ENCODE measurements at places on chromosomes 2 and 18.

GRCh38 chr18:27763936-27764335 lies 413.0 kb downstream of the CDH2 start:
- no peaks in the 10 kb centered on the region for H3K36me3 ChIP-seq
- H3K27me3 ChIP-seq = no peaks in the 10 kb centered on the region
- H3K27ac ChIP-seq = no peak overlapping the region

DNA sequence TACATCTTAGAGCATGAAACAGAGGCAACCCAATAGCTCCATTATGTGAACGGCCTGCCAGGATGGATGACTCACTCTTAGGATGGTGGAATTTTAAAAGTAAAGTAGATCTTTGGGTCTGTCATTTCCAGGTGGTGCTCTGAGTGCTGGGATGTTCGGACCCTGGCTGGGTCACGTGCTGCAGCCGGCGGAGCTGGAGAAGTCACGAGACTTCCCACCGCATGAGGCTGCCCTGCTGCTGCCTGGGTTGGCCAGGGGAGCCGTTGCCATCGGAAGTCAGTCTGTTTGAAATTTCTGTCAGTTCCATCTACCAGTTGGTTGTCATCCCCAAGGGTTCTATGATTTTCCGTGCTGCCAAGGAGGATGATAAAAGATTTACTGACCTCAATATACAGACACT lies 93.3 kb upstream of the ALKAL2 start:
- peaks cover 8% of the 10 kb centered on the region for H3K36me3 ChIP-seq
- H3K27me3 ChIP-seq = peaks cover 29% of the 10 kb centered on the region
- no peak overlapping the region for H3K4me3 ChIP-seq
- no peak overlapping the region for H3K27ac ChIP-seq
- H3K4me1 ChIP-seq = peaks cover 6% of the 10 kb centered on the region
- no peak for DNase-seq

- H3K36me3 ChIP-seq = no peaks in the 10 kb centered on the region
- no peaks in the 10 kb centered on the region for H3K4me1 ChIP-seq
- H3K4me3 ChIP-seq = no peak overlapping the region
- no peak overlapping the region for H3K27ac ChIP-seq
- no peak for DNase-seq
Observed at GRCh38 chr2:163692611-163693482, 43.0 kb downstream of the FIGN start.

DNA sequence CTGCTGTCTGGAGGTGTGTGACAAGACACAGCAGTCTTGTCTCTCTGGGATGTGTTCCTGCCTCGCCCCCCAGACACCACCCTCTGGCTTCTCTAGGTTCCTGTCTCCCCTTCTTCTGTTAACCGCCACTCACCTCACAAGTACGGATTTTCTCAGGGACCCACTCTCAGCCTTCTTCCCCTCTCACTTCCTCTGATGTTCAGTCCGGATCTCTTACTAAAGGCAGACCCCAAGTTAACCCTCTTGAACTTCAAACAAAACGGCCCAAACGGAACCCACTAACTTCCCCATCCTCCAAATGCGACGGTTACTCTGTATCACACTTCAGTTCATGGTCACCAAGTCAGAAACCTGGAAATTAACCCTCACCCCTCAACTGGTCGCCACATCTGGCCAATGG lies 32.0 kb downstream of the B4GALT6 start:
- H3K27me3 ChIP-seq = peaks cover 14% of the 10 kb centered on the region
- H3K27ac ChIP-seq = no peak overlapping the region
- H3K4me3 ChIP-seq = no peak overlapping the region
- DNase-seq = peak; percentile 7
- no peaks in the 10 kb centered on the region for H3K36me3 ChIP-seq

- H3K4me3 ChIP-seq = no peak overlapping the region
- no peak for DNase-seq
- no peaks in the 10 kb centered on the region for H3K36me3 ChIP-seq
- H3K27ac ChIP-seq = no peak overlapping the region
Observed at GRCh38 chr2:237915576-237915975, 51.2 kb upstream of the UBE2F start.

- DNase-seq = no peak
- H3K36me3 ChIP-seq = no peaks in the 10 kb centered on the region
- no peak overlapping the region for H3K27ac ChIP-seq
- H3K4me1 ChIP-seq = peaks cover 15% of the 10 kb centered on the region
- H3K4me3 ChIP-seq = no peak overlapping the region
Observed at GRCh38 chr2:112877423-112877822, 33.5 kb upstream of the IL37 start.

DNA sequence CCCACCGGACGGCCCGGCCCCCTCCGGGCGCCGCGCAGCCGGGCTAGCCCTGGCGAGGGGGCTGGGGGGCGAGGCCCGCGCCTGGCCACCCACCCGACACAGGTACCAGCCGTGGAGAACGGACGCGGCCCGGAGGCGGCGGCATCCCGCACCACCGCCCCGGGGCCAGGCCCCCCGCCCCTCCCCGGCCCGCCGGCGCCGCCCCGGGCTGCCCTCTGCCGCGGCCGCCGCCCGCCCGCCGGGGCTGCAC lies 405 bp downstream of the SOS1 start:
- H3K27ac ChIP-seq = no peak overlapping the region
- no peaks in the 10 kb centered on the region for H3K27me3 ChIP-seq

- no peak overlapping the region for H3K27ac ChIP-seq
- no peak overlapping the region for H3K4me3 ChIP-seq
- H3K27me3 ChIP-seq = no peaks in the 10 kb centered on the region
- H3K36me3 ChIP-seq = no peaks in the 10 kb centered on the region
Observed at GRCh38 chr2:146764301-146764700, 1080.5 kb upstream of the ACVR2A start.

Data from naive B cell (primary cell).